Right ventricle myocardium inferior (tissue), 1 donor: ENCODE measurements at places on chromosomes 2 and 18.

GRCh38 chr18:21194871-21195771 is 46.9 kb upstream of the GREB1L start:
- no peak for DNase-seq

- DNase-seq: no peak
Measured at GRCh38 chr2:39325966-39326365, 82.2 kb upstream of the CDKL4 start.

DNA sequence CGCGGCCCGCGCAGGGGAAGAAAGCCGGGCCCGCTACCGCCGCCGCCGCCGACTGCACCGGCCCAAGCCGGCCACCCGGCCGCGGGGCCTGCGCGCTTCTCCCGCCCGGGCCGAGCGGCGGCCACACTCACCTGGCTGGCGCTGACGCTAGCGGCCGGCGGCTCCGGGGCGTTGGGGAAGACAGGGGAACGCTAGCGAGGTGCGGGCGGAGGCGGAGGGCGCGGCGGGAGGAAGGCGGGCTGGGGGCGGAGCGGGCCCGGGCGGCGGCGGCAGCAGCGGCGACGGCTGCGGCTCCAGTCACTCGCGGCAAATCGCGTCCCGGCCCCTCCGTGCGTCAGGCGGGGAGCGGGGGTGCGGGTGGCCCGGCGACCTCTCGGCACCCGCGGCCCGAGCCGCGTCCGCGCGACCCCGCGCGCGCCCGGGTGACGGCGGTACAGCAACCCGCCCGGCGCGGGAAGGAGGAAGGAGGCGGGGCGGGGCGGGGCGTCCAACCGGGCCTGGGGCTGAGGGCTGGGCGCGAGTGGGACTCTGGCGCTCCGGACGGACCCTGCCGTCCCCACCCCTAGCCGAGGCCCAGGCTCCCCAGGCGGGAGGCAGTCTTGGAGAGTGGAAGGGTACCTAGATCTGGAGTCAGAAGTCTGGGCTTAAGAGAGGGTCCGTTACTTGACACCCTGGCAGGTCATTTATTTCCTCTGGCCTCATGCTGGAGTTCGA is at the start of gene SESTD1:
Gene SESTD1 (minus strand): TSS at position 465 of the 714 bp plus-strand sequence. CDS start 72,991 bp downstream, outside the sequence.
- DNase-seq: peak; percentile 91

GRCh38 chr2:168157926-168158325 is 89.5 kb downstream of the STK39 start:
- DNase-seq: no peak

- no peak for DNase-seq
Measured at GRCh38 chr2:122180972-122181371, 425.5 kb downstream of the TSN start.

DNA sequence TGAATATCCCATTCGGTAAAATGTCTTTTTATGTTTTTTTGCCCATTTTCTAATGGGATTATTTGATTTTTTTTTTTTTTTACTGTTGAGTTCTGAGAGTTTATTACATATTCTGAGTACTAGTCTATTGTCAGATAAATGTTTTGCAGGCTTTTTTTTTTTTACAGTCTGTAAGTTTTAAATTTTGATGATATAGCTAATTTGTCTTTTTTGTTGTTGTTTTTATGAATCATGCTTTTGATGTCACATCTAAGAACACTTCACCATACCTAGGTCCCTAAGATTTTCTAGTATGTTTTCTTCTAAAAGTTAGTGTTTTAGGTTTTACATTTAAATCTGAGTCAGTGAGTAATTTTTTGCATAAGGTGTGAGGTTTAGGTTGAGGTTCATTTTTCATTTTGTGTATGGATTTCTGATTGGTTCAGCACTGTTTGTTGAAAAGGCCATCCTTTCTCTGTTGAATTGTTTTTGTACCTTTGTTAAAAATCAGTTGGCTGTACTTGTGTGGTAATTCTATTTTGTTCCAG is 40.7 kb downstream of the PTPN4 start:
- DNase-seq: no peak

DNA sequence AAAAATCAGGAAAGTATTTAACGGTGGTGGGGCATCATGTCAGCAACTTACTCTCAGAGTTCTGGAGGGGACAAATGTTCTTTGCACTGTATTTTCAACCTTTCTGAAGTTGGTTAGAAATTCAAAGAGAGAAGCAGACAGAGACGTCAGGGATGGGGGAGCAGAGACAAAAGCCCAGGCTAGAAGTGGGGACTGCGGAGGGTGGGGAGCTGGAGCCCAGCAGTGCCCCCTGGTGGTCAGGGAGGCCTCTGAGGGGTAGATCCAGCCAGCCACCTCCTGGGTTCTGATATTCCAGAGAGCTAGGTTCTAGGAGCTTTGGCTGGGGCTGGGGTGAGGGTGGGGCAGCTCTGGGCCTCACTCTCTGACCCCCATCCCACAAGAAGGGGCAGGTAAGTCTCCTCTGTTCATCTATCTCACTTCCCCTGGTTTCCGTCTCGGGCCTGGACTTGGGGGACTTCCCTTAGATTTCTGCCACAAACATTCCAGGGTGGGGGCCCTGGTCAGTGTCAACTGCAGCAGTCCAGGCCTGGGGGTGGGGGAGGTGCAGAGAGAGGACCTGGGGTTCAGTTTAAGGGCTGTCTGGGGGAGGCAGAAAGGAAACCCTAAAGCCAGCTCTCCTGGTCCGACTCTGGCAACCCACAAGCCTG is 8.9 kb downstream of the TNS1 start:
- DNase-seq: peak; percentile 85

GRCh38 chr18:7523772-7524171 is 43.3 kb upstream of the PTPRM start:
- DNase-seq: no peak

DNA sequence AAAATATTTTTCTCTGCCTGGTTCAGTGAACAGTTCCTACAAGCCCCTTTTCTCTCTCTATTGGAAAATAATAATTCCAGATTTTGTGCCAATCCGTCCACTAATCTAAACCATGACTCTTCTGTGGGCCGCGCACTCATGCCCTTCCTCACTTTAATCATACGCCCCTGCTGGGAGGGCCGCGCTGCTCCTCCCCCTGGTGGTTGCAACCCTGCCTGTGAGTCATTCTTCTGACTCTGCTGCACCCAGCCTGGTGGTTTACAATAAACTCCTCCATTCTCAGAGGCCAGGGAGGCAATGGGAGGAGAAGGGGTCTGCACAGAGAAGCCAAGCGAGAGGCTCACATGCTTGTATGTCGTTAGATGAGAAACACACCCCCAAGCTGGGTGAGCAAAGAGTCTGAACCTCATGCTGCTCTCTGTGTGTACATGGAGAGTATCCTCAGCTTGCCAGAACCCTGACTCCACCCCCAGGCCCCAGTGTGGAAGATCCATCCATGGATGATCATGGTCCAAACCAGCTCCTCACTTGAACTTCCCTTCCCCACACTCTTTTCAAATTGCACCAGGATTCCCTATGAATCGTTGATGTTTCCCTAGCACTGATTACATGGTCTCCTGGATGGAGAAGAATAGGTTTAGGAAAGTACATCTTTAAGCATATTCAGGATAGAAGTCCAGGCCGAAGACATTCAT is 228.9 kb downstream of the ANKRD30B start:
- no peak for DNase-seq

DNA sequence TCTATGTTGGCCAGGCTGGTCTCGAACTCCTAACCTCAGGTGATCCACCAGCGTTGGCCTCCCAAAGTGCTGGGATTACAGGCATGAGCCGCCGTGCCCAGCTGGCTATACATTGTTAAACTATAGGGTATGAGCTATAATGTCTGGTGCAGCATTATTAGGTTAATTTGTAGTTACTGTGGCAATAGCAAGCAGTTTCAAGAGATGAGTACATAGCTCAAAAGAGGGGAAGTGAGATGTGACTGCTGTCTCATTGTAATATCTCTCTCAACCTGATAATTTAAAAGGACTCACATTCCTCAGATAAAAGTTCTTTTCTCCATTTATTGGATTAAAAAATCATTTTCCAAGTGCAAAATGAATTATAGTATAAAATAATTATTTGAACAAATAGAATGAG is 116.4 kb downstream of the INO80D start:
- DNase-seq: no peak

GRCh38 chr2:29130295-29130694 is 15.1 kb downstream of the CLIP4 start:
- DNase-seq: no peak

- DNase-seq: no peak
Measured at GRCh38 chr2:21070341-21071257, 26.7 kb upstream of the APOB start.

DNA sequence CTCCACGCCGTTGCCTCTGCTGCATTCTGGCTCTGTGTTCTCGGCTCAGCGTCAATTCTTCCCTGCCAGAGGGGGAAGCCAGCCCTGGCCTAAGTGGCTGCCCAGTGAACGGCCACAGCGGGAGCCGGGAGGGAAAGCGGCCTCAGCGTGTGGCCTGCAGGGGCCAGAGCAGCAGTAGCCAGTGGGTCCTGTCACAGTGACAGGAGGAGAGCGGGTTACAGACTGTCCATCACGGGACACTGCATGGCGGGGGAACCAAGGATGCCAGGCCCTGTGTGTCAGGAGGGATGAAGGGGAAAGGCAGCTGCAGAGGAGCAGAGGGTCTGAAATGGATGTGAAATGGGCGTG is 39.7 kb downstream of the PDIA6 start:
- no peak for DNase-seq

DNA sequence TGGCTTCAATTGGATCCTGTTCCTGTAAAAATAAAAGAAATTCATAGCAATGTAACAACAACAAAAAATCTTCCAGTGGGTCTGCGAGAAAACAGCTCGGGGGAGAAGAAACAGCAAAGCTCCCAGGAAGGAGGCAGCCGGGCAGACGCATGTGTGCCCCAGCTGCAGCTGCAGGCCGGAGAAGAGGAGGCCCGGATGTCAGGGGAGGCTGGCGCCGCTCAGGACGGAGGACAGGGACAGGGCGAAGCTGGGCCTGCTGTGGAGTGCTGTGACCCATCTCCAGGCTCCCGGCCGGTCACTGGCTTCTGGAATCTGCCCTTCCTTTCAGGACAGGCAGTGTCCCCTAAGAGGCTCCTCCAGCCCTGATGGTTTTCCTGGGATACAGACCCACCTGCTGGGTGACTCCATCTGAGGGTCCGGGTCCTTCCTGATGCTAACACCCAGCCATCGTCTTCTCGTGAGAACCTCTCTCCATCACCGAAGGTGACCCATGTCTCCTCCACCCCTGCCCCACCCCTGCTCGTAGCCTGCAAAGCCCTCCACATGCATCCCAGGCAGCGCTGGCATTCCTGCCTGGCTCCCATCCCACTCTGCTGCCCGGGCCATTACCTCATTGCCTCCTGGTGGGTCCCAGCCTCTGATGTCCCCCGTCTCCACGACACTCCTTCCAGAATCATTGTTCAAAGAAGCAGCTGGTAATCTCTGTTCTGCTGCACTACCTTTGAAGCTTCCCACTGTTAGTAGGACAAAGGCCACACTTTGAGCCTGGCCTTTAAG is 145.4 kb upstream of the TWIST2 start:
- no peak for DNase-seq

- no peak for DNase-seq
Measured at GRCh38 chr18:5969355-5969988, 74.2 kb upstream of the TMEM200C start.

DNA sequence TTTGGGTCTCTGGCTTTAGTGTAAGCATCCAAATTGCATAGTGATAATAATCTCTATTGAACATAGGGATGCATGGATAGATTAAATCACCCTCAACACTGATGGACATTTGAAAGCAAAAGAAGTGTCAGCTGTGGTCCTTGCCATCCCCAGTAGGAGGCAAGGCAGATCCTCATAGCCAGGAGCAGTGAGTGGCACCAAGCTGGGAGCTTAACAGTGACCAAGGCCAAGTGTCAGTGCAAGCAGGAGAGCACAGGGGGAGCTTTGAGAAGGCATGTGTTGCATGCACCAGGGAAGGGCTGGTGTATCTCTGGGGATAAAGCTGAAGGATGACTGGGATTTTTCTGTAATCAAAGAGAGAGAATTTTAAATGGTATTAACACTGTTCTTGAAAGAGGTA is 14.7 kb downstream of the SLC14A1 start:
- DNase-seq: no peak

GRCh38 chr18:25187521-25188192 is 164.3 kb downstream of the ZNF521 start:
- DNase-seq: no peak

DNA sequence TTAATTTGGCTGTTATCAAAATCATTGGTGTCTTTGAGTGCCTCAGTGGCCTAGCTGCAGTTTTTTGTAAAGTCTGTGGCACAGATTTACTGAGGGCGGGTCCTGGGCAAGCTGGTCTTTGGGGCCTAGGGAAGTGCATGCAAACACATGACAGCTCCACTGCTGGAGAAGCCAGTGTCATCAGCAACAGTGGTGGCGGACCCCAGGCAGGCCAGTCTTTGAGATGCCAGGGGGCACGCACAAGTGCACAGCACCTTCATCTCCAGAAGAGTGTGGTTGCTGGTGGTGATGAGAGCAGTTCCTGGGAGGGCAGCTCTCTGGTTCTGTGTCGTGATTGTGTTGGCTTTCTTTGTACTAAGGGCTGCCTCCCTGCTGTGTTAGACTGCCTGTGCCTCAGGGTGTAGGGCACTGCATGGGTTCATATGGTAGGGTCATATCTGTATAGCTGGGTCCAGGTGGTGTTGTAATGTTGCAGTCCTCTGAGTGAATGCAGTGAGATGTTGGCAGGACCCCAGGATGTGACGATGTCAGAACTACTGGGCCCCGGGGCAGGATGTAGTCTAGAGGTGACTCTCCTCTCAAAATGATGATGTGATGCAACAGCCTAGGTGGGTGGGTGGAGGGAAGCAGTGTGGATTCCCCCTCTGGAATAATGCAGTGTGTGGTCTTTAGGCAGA is 646.7 kb upstream of the CDH2 start:
- no peak for DNase-seq

DNA sequence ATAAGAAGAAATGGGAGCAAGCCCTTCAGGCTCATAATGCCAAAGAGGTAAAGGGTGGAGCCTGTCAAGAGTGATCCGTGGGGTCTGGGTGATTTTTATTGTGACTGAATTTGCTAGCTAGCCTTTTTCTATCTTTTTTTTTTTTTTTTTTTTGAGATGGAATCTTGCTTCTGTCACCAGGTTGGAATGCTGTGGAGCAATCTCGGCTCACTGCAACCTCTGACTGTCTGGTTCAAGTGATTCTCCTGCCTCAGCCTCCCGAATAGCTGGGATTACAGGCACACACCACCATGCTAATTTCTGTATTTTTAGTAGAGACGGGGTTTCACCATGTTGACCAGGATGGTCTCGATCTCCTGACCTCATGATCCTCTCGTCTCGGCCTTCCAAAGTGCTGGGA is 29.1 kb downstream of the DRC1 start:
- no peak for DNase-seq

DNA sequence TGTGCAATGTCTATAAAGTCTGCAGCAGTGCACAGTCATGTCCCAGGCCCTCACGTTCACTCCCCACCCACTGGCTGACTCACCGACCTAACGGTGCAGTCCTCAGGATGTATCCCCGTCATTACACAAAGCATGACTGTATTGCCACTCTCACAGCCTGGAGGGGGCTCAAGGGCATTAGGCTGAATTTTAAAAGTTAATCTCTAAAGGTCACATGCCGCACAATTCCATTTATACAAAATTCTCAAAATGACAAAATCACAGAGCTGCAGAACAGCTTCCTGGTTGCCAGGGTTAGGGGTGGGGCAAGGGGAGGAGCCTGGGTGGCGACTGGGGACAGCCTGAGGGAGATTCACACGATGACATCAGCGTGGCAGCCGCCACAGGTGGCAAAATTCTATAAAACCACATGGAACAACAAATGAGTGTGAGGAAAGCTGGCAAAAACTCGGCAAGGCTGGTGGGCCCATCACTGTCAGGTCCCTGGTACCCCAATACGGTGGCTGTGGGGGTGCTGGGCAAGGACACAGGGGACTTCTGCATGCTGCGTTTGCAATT is 97.6 kb downstream of the NDUFA10 start:
- no peak for DNase-seq
